BJ (cell line): ENCODE measurements at places on chromosomes 3 and 15.

- no peak for DNase-seq
Observed at GRCh38 chr15:48501208-48501607, 144.3 kb downstream of the FBN1 start.

- DNase-seq: no peak
Observed at GRCh38 chr15:82045179-82045891, 483 bp downstream of the MEX3B start.

DNA sequence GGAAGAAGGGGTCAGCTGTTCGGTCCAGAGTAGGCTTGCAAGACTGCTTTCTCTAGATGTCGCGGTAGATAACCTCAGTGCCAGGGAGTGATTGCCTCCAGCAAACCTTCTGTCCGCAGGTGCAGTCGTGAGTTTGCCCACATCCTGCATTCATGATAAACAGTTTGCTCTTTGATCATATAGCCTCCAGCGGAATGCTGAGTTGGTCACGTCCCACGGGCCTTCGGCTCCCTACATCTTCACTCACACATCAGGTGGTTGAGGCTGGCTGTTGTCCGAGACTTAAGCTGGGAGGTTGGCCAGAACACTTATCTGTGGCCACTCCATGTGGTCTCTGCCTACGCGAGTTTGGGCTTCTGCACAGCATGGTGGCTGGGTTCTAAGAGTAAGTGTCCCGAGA lies 62.1 kb upstream of the NR2C2 start:
- DNase-seq: no peak

GRCh38 chr3:53809764-53810400 lies 36.3 kb downstream of the CHDH start:
- DNase-seq: no peak

- no peak for DNase-seq
Observed at GRCh38 chr3:140276703-140277102, 341.7 kb downstream of the CLSTN2 start.

DNA sequence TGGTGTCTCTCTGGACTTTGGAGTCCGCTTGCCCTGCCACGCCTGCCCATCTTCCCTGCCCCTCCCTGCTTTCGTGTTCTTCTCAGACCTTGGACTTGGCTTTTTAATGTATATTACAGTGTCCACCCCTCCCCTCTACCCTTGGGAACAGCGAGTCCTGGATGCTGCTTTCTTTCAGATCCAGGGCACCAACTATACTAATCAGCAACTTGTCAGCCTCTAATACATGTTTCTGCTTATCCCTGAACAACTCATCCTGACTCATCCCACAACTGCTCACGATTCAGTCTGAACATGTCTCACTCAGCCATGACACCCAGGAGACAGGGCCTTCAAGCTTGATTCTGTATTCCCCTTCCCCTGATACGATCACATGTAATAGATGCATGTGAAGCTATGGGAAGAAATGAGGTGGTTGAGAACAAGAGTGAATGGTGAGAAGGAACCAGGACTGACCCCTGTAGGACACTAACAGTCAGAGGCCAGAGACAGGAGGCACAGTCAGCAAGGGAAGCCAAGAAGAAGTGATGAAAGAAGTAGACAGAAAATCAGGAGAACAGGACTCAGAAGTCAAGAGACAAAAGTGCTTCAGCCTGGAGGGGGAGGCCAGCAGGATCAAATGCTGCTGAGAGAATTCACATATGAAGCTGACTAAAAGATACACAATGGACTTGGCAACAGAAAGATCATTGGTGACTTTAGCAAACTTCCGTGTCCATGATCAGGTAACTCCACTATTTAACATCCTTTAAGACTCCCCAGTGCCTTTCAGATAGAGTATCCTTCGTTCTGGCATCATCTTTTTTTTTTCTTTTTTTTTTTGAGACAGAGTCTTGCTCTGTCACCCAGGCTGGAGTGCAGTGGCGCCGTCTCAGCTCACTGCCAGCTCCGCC lies 35.4 kb downstream of the BCL2L10 start:
- DNase-seq: peak; percentile 18

- DNase-seq: peak; percentile 57
Observed at GRCh38 chr15:99704444-99704838, 28.8 kb downstream of the LYSMD4 start.

- no peak for DNase-seq
Observed at GRCh38 chr3:186225603-186226002, 116.7 kb upstream of the ETV5 start.

DNA sequence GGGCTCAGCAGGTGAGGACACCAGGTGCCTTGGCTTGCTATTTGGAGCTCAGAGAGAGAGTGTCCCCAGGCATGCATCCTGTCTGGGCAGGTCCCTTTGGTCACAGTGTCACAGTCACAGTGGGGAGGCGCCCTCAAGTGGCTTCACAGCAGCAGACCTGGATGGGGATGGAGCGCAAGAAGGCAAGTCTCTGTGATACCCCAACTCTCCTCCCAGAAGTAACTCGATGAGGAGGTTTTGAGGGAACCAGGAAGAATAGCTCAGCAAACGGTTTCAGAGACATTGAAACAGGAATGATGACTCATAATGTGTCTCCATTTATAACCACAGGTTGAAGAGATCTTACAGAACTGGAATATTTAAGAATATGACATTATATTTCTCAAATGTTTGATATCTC lies 66.5 kb upstream of the SH3GL3 start:
- DNase-seq: no peak

GRCh38 chr3:46926871-46927717 lies 49.5 kb downstream of the CCDC12 start:
- DNase-seq: no peak

DNA sequence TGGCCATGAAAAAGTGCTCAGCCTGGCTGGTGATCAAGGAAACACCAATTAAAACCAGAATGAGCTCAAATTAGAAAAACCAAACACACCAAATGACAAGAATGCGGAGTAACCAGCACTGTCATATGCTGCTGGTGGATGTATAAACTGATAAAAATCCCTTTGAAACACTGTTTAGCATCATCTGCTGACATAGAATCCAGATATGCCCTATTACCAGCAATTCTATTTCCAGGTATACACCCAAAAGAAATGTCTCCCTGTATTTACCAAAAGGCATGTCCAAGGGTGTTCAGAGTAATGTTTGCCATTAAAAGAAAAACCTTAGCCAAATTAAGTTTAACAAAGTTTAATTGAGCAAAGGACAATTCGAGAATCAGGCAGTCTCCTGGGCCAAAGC lies 138.6 kb downstream of the FMN1 start:
- no peak for DNase-seq

DNA sequence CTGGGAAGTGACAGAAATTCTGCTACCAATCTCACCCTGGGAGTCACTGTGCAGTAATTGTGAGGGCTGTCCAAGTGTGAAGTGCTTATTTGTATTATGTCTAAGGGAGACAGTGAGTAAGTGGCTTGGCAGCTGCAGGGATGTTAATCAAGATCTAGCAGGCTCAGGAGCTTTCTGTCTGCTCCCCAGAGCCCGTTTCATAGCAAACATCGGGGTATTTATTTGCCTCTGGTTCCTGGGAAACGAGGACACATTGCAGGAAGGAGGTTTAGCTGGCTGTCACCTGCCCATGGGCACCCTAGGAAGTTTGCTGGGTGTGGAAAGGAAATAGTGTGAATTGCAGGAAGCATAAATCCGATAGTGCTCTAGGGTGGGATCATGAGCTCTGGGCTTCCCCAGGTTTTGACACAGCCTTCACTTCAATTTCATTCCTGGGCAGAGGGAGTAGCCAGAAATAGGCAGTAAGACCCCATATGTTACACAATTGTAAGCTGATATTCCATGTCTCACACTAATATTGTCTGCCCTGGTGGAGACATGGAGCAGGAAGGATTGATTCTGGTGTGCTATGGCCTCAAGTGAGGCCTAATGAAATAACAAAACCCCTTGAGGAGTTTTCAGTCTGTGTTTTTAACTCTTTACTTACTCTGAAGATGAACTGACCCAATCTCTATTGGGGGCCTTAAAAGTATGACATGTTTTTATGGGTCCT lies 74.1 kb upstream of the MITF start:
- DNase-seq: no peak

DNA sequence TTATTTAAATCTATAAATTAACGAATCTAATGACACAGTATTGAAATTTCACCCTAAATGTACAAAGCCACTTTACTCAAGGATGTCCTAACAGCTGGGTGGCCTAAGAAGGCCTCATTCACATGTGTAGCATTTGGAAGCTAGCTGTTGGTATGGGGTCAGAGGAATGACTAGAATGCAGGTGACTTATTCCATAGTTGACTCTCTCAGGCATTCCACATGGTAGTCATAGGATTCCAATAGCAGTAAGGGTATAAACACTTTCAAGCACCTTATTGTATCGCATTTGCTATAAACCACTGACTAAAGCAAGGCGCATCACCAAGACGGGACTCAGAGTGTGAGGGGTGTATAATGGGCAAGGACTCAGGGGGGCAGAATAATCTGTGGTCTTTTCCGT lies 294.8 kb upstream of the EPHA3 start:
- no peak for DNase-seq

GRCh38 chr3:197761784-197762183 lies 12.1 kb downstream of the FYTTD1 start:
- no peak for DNase-seq
